ENCODE measurements at places on chromosomes 12 and 14.

DNA sequence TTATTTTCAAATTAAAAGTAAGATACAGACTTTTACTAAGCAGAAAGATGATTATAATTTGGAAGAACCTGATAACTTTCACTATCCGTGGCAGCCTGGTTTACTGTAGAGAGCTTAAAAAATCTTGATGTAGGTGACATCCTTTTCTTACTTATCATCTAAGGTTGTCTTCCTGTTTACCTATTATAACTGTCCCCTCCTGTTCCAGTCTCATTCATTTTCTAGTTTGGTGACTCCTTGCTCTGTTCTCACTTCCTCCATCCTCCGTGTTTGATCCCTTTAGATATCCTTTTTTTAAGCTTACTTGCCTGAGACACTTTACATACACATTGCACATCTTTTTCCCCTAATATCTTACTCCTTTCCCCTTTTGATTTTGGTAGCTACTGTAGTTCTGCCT, 27.5 kb downstream of the CCDC91 start:
- DNase-seq, result no peak

DNA sequence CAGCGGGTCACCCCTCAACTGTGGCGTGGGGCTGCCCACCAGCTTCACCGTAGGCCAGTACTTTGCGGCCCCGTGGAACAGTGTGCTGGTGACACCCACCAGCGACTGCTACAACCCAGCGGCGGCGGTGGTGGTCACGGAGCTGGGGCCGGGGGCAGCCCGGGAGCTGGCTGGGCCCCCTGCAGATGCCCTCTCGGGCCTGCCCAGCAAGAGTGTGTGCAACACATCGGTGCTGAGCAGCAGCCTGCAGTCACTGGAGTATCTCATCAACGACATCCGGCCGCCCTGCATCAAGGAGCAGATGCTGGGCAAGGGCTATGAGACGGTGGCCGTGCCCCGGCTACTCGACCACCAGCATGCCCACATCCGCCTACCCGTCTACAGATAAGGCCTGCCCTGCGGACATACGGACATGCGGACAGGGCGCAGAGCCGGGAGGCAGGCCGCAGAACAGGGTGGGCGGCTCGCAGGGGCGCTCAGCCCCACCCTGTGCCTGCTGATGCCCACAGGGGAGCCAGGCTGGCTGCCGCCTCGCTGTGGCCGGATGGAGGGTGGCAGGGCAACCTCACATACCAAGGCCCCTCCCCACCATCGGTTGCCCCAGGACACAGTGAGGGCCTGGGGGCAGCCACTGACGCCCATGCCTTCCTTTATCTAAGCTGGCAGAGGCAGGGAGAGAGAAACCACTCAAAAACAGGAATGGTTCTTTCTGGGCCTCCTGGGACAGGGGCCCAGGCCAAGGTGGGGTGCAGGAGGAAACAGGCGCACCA, 55.5 kb downstream of the FAM222A start:
- no peak for DNase-seq

GRCh38 chr14:34833549-34834523, 41.3 kb downstream of the BAZ1A start:
- DNase-seq, result no peak

GRCh38 chr12:5807090-5807414, 138.0 kb downstream of the ANO2 start:
- no peak for DNase-seq

DNA sequence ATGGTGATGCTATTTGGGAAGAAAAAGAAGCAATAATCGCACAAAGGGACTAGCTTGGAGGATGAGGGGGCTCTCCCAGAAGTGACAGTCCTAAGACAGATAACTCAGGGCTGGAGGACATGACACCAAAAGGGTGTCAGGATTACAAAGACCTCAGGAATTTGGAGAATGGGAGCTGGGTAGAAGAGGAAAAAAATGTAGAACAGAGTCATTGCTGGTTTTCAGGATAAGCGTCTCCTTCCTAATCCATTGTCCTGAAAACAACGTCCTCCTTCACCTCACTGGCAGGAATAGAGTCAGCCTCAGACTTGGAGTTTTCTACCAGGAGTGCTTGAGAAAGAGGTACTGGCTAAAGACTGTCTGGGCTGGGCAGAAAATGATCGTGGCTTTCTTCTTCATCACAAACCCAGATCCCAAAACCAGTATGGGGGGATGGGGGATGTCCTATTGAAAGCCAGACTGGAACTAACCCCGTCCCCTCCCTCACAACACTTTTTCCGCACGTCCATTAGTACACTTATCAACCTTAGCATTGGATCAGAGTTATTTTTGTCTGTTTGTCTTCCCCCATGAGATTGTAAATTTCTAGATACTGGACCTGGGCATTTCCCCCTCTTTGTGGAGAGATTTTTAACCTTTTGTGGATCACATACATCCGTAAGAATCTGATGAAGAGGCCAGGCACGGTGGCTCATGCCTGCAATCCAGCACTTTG, 14.3 kb downstream of the B4GALNT3 start:
- DNase-seq, result no peak

GRCh38 chr12:92543359-92543758, 159.4 kb upstream of the PLEKHG7 start:
- no peak for DNase-seq

GRCh38 chr14:102819747-102820330, 42.6 kb downstream of the TRAF3 start:
- no peak for DNase-seq

DNA sequence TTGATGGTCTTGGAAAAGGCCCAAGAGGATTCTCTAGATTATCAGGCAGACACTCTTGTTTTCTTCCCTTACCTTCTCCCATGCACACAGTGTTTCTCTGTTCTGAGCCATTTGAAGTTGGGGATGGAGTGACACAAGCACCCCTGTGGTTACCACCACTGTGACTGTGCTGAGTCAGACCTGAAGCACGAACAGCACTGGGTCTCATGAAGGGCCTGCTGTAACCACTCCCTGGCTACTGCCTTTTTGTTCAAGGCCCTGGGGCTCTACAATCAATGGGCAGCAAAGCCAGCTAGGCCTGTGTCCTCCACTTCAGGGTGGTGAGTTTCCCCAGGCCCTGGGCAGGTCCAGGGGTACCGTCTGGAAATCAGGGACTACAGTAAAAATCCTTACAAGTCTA, 65.5 kb downstream of the TSPAN8 start:
- no peak for DNase-seq

- DNase-seq, result no peak
Observed at GRCh38 chr14:45810152-45810872, 557.3 kb upstream of the MIS18BP1 start.

DNA sequence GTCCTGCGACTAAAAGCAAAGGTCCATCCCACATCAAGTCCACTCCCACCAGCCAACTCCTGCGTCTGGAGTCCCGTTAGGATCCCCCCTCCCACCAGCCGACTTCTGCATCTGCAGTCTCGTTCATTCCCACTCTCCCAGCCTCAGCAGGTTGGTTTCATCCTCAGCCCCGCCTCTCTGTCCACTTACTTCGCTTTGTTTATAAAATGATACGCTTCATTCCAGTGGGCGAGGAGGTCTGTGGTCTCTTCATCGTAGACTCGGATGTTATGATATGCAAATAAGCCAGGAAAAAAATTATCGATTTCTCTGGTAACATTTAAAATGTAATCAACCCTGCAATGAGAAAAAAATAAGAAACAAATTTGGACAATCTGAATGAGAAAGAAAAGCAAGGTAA, 56.8 kb downstream of the SSH1 start:
- DNase-seq, result no peak

DNA sequence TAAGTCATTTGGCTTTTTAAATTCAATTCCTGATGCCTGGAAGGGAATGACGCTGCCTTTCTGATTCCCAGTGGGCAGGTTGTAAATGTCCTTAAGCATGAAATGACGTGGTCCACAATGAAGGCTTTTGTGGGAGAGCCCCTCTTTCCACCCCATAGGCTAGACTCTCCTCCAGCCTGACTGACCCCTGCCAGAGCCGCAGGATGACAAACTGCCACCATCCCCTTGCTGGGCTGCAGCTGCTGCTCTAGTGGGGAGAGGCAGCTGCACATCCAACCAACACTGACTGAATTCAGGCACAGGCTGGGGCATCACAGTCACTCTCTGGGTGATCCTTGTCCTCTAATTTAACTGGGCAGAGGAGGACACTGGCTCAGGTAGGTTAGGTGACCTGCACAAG, 6.3 kb downstream of the TSPAN11 start:
- no peak for DNase-seq

DNA sequence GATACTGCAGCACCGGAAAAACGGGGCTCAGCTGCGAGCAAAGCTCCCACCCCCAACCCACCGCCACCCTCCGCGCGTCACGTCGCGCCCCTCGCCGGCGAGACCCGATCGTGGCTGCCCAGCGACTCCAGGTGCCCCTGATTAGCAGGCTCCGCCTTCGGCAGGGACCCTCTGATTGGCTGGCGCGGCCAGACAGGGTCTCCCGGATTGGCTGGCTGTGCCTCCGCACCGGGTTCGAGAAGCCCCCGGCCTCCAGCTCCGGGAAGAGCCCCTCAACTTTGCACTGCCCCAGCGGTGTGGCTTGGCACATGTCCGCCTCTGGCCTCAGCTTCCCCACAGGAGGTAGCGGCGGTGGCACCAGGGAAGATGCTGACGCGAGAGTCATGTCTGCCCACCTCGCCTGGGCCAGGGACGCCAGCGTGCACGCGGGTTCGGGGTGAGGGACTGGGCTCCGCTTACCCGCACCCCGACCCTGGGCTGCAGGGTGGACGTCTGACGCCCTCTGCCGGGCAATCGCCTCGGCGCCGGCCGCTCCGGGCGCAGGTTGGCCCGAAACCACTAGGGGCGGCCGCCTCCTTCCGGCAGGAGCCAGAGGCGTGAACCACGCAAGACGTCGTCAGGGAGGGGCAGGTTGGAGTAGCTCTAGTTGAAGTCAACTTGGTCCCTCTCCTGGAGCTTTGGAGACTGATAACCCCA, 498 bp upstream of the RHOF start:
- DNase-seq, result peak; percentile 91

- DNase-seq, result no peak
Observed at GRCh38 chr14:22231018-22231417, 358.0 kb downstream of the DAD1 start.

- DNase-seq, result no peak
Observed at GRCh38 chr14:47277703-47278102, 397.7 kb downstream of the MDGA2 start.

GRCh38 chr12:27772328-27773049, 7.5 kb upstream of the KLHL42 start:
- no peak for DNase-seq

- no peak for DNase-seq
Observed at GRCh38 chr12:16618256-16618655, 12.3 kb upstream of the LMO3 start.

DNA sequence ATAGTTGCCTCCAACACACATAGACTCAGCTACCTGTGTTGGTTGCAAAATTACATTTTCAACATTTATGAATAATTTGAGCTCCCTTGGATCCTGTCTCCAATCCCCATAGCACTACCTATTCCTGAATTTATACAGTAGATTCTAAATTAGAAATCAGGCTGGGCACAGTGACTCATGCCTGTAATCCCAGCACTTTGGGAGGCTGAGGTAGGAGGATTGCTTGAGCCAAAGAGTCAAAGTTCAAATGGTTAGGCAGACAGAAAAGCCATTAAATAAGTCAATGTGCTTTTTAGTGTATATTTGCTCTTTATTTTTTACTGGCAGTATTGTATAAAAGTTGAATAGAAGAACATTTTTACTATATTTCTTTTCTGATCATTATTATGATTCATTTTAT, 24.9 kb upstream of the C2CD5 start:
- no peak for DNase-seq

DNA sequence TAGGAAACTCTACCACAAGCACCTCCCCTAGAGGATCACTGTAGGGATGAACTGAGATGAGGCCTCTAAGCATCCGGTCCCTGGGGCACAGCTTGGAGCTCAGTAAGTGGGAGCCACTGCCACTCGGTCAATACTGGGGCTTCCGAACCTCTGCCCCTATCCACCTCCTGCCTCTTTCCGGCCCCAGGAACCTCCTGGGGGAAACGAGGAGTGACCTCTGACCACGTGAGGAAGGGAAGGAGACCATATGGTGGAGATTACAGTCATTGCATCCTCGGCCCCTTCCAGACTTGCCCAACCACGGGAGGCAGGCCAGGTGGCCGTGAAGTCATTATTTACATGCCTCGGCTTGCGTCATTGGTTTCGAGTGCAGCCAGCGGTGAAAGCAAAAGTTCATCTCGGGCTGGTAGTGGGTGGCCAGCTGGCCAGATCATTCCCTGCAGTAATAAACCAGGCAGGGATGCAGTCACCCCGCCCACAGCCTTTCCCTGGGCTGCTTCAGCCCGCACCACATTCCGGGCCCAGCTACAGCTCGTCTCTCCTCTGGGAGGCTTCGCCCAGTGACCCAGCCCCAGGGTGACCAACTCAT, 65.4 kb downstream of the C14orf132 start:
- no peak for DNase-seq

DNA sequence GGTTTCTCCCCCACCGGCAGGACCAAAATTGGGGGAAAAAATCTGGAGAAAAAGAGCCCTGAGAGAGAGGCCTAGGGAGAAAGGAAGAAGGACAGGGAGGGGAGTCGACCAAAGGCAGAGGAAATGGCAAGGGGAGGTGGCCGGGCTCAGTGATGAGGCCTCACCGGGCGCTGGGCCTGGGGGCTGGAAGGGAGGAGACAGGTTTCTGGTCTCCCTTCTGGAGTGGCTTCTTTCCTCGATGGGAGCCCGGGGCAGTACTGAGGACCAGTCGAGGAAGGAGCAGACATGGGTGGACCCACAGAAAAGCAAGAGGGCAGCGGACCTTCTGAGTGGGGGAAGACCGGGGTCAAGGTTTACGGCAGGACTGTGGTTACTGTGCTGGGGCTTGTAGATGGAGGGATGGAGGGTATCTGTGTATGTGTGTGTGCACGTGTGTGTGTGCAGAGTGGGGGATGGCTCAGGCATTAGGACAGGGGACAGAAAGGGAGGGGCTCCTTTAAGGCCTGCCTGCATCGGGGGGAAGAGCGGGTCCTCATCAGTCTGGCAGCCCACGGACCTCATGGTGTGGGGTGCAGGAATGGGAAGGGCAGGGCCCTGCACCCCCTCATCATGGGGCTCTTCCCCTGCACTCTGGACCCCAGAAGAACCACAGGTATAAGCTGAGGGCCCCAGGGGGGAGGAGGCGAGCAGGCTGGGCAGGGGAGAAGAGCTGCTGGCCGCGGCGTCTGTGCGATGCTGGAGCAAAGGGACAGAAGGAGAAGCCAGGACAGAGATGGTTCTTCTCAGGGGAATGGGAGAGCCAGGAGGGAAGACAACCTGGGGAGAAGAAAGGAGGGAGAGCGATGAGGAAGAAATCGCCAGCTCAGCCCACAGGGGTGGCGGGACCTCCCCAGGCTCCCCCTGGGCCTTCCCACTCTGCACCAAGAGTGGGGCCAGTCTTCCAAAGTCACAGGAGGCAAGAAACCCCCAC, 15.1 kb upstream of the RPLP0 start:
- no peak for DNase-seq

DNA sequence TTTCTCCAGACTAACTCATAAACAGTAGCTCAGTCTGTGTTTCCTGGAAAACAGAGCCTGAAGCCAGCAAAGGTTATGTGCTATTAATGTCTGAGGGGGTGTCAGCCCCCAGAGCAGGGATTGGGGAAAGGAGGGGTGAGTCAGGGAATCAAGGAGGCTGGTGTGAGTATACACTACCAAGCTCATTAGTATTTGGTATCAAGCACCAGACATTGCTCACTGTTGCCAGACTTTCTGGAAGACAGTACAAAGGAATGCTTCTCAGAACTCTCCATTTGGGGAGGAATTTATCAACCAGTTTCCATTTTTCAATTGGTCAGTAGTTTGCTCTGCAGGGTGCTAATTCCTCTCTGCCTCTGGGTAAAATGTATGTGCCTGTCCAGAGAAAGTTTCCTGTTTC, 443.4 kb downstream of the GLT1D1 start:
- DNase-seq, result no peak
